ENCODE measurements at places on chromosomes 11 and 22.

DNA sequence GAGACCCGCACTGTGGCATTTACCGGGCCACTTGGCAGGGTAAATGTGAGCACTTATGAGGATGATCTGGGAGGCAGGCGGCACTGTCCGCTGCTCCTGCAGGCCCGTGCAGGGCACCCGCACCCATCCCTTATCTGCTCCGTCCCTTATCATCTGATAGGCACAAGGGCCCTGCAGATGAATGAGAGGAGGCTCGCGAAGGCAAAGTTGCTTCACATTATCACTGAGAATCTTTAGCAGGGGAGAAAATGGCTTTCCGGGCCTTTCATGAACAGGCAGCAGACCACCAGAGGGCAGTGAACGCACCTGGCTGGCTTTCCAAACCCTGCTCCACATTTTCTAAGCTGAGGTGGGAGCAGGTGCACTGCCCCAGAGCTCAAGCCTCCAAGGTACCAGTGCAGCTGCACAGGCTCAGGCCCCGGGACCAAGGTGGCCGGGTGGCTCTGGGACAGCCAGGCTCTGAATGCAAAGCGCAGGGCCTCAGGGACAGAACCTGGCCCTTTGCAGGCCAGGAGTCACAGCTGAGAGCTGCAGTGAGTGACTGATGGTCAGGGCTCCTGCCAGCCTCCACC is 165.6 kb downstream of the SHANK2 start:
- DNase-seq: no peak

- DNase-seq: no peak
Observed at GRCh38 chr22:28736301-28737155, 5.1 kb downstream of the CHEK2 start.

GRCh38 chr11:103077554-103077953 is 14.4 kb downstream of the DCUN1D5 start:
- DNase-seq: no peak

GRCh38 chr11:16606784-16607674 is 131.4 kb upstream of the C11orf58 start:
- DNase-seq: peak; percentile 15

DNA sequence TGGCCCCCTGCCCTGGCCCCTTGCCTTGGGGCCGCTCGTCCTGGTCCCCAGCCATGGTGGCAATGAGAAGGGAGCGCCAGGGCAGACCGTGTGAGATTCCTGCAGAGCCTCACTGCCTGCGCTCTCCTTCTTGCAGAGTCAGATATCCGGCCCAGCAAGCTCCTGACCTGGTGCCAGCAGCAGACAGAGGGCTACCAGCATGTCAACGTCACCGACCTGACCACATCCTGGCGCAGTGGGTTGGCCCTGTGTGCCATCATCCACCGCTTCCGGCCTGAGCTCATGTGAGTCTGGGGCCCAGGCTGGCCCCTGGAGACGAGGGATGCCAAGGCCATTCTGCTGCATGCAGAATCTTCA is 114.1 kb downstream of the MICAL2 start:
- DNase-seq: peak; percentile 42

DNA sequence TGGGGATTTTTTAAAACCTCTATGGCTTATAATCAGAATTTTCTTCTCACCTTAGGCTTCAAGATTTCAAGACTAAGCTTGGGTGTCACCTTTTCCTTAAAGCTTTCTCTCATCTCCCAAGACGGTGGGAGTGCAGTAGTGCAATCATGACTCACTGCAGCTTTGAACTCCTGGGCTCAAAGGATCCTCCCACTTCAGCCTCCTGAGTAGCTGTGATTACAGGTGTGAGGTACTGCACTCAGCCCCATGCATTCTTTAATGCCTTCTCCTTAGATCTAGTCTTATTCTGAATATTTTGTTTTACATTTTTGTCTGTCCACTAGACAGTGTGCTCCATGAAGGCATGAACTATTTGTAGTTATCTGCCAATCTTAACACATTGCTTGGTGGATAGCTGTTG is 55.7 kb upstream of the FAT3 start:
- DNase-seq: no peak

DNA sequence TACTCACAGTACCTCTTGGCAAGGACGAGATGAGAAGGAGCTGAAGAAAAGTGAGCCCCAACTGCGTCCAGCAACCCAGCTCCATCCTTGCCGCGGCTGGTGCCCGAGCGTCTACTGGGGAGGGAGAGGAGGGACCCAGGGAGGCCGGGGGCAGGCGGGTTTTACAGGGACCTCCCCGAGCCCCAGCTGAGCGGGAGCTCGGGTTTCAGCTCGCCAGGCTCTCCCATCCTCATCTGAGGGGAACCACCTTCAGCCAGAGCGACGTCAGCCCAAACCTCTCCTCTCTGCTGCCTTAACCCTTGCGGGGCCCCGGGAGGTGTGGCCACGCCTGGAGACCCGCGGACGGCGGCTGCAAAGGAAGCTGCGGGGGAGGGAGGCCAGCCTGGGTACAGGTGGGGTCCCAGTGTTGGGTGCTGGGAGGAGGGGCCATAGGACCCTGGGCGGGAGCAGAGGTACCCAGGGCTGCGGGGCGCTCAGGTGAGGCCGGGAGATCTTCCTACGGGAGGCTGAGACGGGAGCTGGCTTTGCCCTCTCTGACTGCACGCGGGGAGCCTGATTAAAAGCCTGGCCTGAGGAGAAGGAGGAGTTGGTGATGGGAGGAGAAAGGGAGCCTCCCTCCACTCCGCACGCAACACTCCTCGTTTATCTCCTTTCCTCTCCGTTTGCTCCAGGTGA is at the start of gene PAMR1:
Gene PAMR1, minus strand, starts transcription at position 116 of the 675 bp plus-strand sequence. Its CDS starts 31 bp downstream, at position 85.
- DNase-seq: peak; percentile 42

All from GM10248 (cell line).